ENCODE measurements at places on chromosomes 3 and 15.

GRCh38 chr3:15458212-15458780 lies 30.9 kb downstream of the EAF1 start:
- no peak for DNase-seq

DNA sequence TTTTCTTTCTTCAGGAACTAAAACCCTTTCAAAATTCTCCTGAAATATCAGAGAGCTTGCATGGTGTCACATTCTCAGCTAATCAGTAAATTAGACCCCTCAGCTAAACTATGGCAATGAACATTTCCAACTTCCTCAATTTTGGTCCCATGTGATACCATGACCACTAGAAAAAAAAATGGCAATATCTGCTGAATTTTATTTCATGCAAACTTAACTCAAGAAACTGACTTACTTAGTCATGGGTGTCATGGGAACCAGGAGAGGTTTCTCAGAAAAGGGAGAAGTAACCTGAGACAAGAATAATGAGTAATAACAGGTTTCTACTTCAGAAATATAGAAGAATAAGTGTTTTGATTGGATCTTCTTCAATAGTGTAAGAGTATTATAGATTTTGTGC lies 784.6 kb upstream of the ALCAM start:
- DNase-seq: no peak

DNA sequence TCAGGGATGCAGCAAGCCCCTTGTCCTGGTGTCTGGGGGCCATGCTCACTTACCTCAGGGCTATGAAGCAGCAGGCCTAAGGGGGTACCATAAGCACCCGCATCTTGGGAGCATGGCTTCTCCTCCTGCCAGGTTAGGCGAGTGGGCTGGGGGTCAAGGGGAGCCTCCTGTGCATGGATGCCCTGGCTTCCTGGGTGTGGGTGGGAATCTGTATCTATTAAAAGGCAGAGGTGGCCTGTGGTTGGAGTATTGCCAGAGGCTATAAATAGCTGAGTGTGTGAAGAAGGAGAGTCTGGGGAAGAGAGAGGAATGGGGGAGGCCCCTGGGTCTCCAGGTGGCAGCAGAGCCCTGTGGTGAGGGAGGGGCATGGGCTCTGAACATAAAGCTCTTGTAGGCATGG lies 19.5 kb downstream of the ACVR2B start:
- DNase-seq: no peak

DNA sequence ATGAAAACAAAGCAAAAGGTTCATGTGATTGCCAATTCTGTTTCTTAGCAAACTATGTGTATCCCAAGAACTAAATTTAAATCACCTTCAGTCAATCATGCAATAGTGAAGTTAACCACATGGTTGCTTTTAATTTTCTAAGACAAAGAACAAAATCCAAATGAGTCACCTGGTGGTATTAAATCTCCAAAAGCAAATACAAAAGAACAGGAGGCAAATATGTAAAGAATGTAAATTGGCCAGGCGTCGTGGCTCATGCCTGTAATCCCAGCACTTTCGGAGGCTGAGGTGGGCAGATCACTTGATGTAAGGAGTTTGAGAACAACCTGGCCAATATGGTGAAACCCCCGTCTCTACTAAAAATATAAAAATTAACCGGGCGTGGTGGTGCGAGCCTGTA lies 54.2 kb upstream of the PIK3R4 start:
- DNase-seq: no peak

DNA sequence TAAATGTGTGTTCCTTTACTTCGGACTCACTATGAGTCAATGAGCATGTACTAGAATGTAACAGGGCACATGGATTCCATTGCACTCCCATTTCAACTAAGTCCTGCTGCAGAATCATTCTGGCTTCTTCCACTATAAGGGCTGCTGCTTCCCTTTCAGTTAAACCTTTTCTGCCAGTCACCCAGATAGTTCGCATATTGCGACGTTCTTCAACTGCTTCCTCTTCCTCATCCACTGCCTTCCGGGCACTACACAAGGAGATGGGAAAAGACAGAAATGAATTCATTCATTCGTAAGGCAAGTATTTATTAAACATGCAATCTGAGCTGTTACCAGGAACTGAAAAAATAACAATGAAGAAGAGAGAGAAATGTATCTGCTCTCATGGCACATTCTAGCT lies 55.6 kb downstream of the POLQ start:
- no peak for DNase-seq

DNA sequence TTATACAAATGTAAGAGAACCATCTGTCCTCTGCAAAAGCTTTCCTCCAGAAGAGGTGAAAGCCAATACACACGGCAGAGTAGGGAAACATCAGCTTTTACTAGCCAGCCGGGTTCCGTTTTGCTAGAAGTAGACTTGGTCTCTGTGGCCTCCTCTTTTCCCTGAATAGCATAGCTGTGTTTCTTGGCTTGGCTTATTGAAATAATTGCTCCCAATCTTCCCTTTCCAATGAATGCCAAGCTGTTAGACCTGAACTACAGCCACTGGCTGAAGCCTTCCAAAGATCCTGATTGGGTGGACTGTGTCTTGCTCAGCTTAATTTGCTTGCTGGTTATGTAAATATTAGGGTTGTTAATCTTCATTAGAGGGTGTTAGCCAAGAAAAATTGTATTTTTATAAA lies 157.8 kb upstream of the ROPN1 start:
- DNase-seq: no peak

Measured in stimulated activated CD8-positive, alpha-beta memory T cell treated with anti-CD3 and anti-CD28 coated beads, Interleukin-4, amount 100 ng/mL, for 4 hours (primary cell).